Cardiac muscle cell (in vitro differentiated cells and primary cell): ENCODE measurements at places on chromosomes 1 and 21.

DNA sequence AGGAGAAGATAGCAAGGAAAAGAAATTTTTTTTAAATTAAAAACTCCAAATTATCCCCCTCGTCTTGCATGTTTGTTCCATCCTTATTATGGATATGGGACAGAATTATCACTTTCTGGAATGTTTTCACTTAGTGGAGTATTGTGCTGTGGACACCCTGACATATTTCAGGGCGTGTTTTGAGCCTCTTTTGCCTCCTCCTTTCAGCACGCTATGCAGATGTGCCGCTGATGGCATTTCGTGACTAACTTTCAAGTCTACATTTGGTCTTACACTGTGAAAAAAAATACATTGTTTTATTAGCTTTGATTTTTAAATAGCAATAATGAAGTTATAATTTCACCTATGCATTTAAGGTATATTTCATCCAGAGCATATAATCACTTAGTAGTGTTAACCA is 738.7 kb downstream of the LTN1 start:
- no peak for DNase-seq
- H3K27me3 ChIP-seq = no peaks in the 10 kb centered on the region
- H3K27ac ChIP-seq = no peak overlapping the region
- no peaks in the 10 kb centered on the region for H3K36me3 ChIP-seq

DNA sequence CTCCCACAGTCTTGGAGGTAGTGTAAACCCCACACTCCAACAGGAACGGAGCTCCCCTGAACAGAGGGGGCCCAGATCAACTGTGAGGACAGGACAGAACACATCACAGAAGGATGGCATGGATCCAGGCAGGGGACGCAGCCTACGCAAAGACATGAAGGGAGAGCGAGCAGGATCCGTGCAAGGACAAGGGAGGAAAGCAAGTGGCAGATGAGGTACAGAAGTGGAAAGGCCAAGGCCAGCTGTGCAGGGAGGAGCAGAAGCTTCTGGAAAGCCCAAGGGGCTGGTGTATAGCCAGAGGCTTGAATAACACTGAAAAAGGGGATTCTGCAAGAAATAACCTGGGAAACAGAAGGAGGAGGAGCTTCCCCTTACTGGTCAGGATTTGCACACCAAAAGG is 81.2 kb downstream of the SIPA1L2 start:
- H3K27me3 ChIP-seq = no peaks in the 10 kb centered on the region
- no peak for DNase-seq
- H3K4me3 ChIP-seq = no peak overlapping the region
- no peak overlapping the region for H3K27ac ChIP-seq
- peaks cover 47% of the 10 kb centered on the region for H3K4me1 ChIP-seq

DNA sequence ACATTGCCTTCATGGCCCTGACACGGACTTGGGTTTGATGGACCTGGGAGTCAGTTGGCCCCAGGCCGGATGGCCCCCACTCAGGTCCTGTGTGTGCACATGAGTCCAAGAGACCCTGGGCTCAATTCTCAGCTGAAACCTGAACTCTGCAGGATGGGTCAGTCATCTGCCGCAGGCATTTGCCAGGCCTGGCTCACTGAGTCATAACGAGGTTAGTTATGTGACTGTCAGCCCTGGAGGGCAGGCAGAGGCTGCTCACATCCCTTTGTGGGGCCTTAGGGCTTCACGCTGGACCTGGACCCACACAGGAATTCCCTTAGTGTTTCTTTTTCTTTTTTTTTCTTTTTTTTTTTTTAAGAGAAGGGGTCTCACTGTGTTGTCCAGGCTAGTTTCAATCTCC is 46.5 kb downstream of the PSMG1 start:
- H3K36me3 ChIP-seq = no peaks in the 10 kb centered on the region
- H3K4me3 ChIP-seq = no peak overlapping the region
- H3K27me3 ChIP-seq = no peaks in the 10 kb centered on the region
- DNase-seq = no peak
- peak overlapping the region; percentile 79 for H3K27ac ChIP-seq

DNA sequence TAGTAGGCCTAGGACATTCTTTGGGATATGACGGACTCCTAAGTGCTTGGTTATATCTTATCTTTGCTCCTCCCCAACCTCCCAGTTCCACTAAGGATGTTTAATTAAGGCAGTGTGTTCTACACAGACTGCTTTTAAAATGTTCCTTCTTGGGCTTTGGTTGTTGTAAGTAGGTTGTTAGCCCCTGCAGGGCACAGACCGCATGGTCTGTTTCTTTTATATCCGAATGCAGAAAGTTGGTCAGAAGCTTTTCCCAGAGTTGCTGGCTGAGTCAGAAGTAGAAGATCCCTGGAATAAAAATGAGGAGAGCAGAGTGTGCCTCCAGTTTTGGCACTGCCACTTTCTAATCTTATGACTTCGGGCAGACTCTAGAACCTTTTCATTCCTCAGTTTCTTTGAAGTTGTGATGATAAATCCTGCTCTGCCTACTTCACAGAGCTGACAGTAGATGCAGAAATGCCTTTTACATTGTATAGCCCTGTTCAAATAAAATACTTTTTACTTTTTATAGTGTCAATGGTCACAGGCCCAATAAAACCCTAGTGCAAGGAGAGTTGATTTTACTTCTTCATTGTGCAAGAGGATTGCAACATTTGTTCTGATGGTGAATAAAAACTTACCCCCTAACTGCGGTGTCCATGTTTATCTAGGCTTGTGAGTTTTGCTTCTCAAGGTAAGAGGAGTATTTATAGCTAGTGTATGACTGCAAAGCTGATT is 18.4 kb downstream of the FMN2 start:
- H3K4me3 ChIP-seq = no peak overlapping the region
- no peaks in the 10 kb centered on the region for H3K36me3 ChIP-seq
- H3K4me1 ChIP-seq = peaks cover 15% of the 10 kb centered on the region

DNA sequence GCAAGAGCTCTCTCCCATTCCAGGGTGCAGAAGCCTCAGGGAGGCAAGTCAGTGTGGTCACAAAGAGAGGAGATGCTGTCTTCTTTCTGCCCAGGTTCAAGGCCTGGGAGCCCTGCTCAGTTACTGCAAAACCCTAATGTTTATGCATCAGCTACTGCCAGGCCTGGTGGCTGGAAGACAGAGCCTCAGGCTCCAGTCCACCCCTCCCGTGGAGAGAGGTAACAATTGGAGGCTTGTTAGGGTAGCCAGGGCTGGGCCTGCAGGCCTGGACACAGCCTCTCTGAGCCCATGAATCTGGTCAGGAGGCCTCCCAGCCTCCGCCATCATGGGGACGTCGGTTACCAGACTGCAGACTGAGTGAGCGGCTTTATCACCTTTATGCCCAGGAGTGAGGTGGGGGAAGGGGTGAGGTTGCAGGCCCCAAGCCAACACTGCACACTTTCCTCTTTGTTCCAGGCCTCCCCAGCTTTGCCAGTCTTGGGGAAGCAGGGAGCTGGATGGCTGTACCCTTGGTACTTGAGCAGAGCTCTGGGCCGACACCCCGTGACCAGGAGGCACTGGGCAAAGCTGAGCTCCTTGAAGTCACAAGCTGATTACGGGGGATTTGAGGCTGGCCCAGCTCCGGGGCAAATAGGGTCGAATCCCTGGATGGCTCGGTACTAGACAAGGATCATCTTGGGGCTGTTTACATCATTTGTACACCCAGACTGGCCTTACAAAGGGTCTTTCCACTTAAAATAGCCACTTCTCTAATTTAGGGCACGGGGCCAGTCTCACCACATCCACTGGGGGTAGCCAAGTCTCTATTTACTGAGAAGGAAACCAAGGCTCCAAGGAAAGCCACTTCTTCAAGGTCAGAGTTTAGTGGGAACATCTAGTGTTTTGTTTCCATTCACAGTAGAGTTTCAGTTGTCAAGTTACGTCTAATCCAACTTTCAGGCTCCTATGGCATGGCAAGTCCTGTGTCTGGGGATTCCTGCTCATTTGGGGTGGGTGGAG is 5.2 kb downstream of the SLC2A1 start:
- H3K4me1 ChIP-seq = peaks cover 45% of the 10 kb centered on the region
- H3K36me3 ChIP-seq = peaks cover 11% of the 10 kb centered on the region
- H3K27me3 ChIP-seq = no peaks in the 10 kb centered on the region
- H3K27ac ChIP-seq = peak overlapping the region; percentile 53
